Activated T-cell treated with anti-CD3 and anti-CD28 coated beads, Interleukin-2, amount 50 U/mL, for 72 hours (primary cell): ENCODE measurements at places on chromosomes 11 and 22. TPM values are rescaled to one million over a fixed set of nuclear protein-coding genes. Genes with fewer than 3 reads are reported as not detected.

TMEM132A gene
- total RNA-seq, result 3.5 TPM

APOBEC3G gene
- total RNA-seq, result 77.8 TPM

RAB38 gene
- 6.3 TPM for total RNA-seq

HNRNPUL2 gene
- total RNA-seq, result 66.8 TPM

OR5T2 gene
- total RNA-seq, result not detected

PKDREJ gene
- total RNA-seq, result not detected

DNA sequence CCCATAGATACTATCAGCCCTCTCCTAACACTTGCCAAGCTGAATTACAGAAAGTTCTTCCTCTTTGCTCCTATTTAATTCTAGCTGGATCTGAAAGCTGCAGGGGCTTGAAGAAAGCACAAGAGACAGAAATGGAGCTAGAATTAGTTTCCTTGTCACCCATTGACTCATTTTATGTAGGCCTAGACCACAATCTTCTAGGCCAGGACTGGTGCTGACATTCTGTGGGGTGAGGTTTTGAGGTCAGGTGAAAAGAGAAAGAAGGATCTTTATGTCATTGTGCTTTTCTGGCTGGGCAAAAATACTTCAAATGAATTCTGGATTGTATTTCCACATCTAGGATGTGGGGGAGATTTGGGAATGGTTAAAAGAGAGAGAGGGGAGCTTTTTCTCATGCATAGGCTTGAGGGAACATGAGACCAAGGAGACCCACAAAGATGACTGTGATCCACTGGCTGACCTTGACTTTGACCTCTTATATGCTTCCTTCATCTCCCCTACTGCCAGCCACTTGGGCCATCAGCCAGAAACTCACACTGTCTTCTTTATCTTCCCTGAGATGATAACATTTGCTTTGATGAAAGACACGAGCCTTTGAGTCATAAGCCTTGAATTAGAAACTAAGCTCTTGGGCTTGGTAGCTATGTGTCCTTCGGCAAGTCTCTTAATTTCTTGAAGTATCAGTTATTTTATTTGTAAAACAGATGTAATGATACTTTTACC lies 274.9 kb upstream of the CADM1 start:
- DNase-seq, result no peak

DNA sequence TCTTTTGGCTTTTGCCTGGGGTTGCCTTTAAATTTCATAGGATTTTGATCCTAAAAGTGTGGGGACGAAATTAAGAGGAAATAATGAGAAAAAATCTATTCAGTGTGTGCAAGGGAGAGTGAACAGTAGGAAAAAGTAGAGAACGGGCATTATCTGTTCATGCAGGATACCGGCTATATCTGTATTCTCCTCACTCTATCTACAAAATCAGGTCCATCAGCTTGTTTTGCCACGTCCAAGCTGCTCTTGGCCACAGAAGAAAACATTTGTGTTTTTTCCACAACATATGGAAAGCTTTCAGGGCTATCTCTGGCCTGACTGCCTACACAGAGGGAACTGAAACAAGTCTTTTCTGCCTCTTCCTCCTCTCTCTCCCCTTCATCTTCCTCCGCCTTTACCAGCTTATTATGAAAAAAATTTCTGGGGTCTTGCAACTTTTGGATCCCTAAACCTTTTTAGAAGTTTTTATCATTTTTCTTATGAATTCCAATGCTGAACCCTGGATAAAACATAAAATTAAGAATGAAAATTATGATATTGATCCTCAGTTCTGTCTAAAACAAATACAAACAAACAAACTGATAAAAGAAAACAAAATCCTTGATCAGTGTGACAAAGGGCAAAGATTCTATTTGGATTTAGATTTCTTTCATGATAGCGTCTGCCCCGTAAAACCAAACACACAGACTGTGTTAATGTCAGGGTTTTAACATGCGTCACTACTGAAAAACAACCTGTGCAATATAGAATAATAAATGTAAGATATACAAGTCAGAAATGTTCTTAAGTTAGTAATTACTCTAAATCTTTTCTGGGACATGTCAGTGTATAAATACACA lies 219.7 kb downstream of the CNTN5 start:
- no peak for DNase-seq

GRCh38 chr11:94032066-94032465 lies 10.9 kb downstream of the HEPHL1 start:
- DNase-seq, result no peak

- no peak for DNase-seq
These were observed 27.5 kb upstream of the MTNR1B start for GRCh38 chr11:92941676-92942571.

DNA sequence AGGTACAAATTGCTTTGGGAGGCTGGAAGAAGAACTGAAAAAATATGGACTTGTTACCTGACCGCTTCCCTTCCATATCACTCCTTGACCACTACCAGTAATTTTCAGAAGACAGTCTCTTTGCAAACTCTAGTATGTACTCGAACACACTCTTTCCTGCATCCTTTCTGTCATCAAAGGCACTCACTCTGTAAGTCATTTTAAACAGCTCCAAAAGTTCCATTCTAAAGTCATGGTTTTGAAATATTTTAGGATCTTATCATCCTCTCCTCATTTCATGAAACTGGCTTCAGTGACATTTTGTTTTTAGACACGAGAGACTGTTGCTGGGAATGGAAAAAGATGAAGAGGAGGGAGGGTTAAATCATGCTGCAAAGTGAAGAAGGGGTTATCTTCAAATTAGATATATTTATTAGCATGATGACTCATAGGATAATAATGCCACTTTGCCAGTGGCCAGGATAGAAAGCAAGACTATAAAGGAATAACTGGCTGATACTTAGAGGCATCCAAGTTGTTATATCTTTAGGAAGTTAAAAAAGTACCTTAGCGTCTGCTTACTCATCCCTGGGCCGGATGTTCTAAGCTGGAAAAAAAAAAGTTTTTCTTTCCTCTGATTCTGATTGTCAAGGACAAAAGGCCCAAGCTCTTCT lies 549.3 kb downstream of the METTL15 start:
- DNase-seq, result no peak

- DNase-seq, result peak; percentile 93
These were observed at the start of gene HIRA for GRCh38 chr22:19431649-19432132. TSS of gene HIRA (minus strand) at chr22:19431733. CDS start at chr22:19431476, 257 bp downstream.

- DNase-seq, result no peak
These were observed 18.4 kb upstream of the TMEM191C start for GRCh38 chr22:21448627-21449416.

GRCh38 chr11:78080818-78081495 lies 1.3 kb upstream of the NDUFC2 start:
- no peak for DNase-seq

DNA sequence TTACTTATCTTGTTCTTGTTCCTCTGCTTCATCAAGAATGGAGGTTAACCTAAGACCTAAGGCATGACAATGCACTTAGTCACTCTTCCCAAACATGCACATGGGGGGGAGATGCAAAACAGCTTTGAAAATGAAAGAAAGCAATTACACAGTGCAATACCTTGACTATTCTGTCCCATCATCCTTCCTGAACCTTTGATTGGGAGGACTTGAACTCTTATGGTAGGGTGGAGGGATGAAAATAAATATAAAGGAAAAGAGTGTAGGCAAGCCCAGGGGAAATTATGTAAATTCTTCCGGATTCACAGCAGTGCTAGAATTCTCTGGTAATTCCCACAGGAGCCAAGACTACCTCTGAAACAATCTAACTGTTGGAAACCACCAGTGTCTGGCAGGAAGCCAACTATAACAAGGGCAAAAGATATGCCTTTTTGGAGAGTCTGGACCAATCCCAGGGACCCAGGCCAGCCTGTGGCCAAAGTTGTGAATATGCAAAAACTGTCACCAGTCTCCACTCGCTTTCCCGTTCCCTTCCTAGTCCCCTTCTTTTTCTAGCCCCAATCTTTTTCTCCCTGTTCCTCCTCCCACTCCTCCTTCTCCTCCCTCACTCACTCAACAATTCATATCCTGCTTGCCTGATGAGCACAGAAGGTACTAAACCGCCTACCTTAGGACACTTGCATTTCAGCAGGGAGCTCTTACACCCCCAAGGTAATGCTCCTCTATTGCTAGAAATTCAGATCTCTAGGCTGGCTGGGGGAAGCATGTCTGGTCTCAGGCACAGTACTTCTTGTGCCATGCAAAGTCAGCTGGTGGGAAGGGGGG lies 2.5 kb upstream of the RCN1 start:
- DNase-seq, result peak; percentile 32

DNA sequence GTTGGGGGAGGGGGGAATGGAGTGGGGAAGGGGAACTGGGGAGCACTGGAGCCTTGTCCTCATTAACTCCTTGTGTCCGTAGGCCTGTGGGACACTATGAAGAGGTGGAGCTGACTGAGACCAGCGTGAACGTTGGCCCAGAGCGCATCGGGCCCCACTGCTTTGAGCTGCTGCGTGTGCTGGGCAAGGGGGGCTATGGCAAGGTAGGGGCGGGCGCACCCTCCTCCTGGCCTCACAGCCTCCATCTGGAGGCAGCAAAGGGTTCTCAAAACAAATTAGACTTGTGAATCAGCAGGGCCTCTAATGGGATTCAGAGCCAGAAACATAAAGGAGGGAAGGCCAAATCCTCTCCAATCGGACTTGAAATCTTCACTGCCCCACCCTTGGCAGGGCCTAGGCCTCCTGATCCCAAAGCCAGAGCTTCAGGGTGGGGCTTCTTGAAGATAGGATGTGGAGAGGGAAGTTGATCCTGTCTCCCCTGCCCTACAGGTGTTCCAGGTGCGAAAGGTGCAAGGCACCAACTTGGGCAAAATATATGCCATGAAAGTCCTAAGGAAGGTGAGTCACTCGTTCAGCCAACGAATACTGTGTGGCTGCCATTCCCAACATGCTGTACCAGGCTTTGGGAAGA lies 859 bp downstream of the RPS6KB2 start:
- DNase-seq, result peak; percentile 8
